ENCODE measurements at places on chromosomes 7 and 10.

DNA sequence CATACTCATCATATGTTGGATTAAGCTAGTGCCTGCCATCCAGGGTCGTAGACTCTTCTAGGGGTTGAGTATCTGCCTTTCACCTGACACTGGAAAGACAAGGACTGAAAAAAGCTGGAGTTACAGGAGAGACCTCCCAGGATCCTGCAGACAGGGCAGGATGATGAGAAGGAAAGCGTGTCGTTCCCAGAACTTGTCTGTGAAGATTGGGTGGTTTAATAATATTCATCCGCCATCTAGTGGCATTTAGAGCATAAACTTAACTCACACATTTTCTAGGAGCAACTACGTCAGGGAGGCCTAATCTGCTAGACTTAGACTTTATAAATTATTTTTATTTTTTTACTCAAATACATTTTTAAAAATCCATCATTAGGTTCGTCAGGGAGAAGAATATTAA is 59.6 kb downstream of the ADRB1 start:
- DNase-seq: no peak

DNA sequence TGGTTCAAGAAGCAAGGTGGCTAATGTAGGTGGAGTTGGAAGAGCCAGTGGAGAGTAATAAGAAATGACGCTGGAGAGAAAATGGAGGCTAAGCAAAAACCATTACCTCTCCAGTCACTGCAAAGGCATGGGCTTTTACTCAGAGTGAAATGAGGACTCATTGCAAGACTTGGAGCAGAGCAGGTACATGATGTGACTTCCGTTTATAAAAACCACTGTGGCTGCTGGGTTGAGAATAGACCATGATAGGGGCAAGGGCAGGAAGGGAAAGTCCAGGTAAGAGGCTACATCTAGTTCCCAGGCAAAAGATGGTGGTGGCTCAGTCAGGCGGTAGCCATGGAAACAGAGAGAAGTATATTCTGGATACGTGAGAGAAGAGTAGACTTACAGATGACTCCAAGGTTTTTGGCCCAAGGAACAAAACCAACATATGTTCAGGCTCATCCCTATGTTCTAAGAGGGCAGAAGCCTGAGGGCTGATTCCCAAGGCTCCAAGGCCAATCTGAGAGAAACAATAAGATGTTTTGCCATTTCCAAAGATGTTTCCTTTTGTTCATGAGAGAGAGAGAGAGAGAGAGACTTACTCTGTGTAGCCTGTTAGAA is 21.5 kb upstream of the PDE1C start:
- DNase-seq: no peak

- DNase-seq: no peak
Measured at GRCh38 chr10:49082766-49083165, 32.6 kb downstream of the VSTM4 start.

DNA sequence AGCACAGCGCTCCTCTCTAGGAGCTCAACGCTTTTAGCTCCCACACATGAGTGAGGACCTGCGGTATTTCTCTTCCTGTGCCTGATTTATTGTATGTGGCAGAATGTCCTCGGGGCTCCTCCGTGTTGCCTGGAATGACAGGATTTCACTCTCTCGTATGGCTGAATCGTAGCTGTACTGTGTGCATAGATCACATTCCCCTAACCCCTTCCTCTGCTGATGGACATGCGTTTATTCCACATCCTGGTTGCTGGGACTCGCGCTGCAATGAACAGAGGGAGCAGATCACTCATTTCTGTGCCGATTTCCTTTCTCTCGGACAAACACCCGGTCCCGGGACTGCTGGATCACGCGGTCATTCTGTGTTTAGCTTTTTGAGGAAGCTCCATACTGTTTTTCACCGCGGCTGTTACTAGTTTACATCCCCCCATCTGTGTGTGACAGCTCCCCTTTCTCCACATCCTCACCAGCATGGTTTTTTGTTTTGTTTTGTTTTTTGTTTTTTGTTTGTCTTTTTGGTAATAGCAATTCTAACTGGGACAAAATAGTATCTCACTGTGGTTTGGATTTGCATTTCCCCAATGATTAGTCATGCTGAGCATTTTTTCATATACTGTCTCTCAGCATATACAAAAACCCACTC is 76.3 kb downstream of the FOXL3 start:
- DNase-seq: no peak

DNA sequence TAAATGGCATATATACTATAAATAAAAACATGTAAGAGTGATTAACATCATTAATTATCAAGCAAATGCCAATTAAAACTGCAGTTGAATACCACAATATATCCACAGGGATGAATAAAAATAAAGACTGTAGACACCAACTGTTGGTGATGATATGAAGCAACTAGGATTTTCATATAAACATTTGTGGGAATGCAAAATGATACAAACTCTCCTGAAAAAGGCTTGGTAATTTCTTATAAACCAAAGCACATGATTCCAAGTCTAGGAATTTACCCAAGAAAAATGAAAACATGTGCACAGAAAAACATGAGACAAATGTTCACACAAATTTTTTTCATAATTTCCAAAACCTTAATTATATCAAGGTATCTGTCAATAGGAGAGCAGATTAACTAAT is 448.1 kb downstream of the ETV1 start:
- DNase-seq: no peak

DNA sequence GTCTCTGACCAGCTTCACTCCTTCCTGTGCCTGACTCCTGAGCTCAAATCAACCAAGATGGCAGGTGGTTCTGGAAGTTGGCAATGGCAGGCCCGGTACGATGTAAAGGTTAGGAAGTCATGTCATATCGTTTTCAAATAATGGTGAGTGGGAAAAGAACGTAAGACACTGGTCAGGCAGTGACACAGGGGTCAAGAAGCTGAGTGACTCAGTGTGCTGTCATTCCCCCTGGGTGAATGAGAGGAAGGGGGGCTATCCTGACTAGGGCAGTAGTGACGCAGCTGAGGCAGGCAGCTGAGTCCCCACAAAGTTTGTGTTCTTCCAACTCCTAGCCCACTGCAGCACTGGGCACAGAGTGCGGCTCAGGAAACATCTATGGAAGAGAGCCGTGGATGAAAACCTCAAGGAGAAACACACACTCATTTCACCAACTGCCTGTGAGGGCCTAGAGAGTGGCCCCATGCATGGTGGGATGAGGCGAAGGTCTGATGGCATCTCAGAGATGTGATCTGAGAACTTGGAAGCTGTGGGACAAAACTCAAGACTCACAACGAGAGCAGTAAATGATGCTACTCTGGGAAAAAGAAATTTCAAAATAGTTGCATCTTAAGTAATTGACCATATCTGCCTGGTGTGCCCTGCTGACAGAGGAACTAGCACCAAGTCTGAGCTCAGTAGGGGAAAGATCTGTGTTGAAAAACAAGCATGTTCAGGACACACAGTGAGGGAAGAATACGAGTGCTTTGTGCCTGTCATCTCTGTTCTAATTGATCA is 23.2 kb downstream of the CREB3L2 start:
- DNase-seq: no peak

GRCh38 chr7:69205581-69205980 is 392.7 kb upstream of the AUTS2 start:
- no peak for DNase-seq

- DNase-seq: no peak
Measured at GRCh38 chr7:103129702-103130549, 19.0 kb downstream of the NAPEPLD start.

- DNase-seq: no peak
Measured at GRCh38 chr10:106078895-106079576, 1085.5 kb downstream of the SORCS1 start.

GRCh38 chr7:2734751-2735571 is 47.0 kb downstream of the AMZ1 start:
- DNase-seq: peak; percentile 40

DNA sequence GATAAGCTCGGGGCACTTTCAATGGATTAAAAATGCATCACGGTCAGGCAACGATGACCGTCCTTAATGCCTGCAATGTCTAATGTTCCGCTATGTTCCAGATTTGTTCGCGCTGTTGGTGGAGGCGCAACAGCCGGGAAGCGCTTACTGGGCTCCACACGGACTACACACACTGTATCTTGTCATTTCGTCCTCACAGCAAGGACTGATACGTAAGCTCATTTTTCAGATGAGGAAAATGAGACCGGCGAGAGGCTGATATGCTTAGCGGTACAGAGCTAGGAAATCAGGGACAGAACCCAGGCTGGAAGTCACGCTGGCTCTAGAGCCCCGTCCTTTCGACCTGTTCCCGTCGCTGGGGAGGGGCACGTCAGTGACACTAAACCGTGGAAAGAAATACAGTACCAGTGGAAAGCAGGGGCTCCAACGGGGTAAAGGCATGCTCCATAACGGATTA is 670 bp downstream of the TPK1 start:
- DNase-seq: peak; percentile 62

DNA sequence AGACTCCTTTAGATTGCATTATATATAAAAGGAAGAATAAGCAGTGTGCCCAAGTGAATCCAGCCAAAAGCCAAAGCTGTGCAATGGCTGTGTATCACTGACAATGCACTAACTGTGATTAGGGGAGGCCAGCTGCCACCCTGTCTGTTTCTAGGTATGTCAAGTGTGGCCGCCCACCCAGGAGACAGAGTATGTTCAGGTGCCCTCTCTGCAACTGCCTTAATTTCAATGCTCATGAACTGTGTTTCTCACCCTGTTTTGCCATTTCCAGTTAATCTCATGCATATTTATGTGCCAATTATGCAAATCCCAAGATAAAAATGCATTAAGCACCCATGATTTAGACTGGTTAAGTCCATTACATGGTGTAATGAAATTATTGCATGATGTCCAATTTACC is 159.4 kb downstream of the FRMD4A start:
- DNase-seq: no peak

DNA sequence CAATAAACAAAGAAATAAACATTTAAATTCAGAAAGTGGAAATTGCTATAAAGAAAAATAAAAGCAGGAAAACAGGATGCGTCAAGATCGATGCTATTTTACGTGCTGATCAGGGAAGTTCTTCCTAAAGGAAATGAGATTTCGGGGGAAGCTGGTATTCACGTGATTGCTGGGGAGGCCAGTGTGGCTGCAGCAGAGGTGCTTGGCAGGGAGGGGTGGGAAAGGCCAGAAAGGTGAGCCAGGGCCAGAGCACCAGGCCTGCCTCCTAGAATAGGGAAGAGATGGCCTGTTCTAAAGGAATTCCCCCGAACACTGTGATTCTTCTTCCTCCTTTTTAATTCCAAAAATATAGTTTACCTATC is 923 bp upstream of the CREB3L2 start:
- DNase-seq: no peak

DNA sequence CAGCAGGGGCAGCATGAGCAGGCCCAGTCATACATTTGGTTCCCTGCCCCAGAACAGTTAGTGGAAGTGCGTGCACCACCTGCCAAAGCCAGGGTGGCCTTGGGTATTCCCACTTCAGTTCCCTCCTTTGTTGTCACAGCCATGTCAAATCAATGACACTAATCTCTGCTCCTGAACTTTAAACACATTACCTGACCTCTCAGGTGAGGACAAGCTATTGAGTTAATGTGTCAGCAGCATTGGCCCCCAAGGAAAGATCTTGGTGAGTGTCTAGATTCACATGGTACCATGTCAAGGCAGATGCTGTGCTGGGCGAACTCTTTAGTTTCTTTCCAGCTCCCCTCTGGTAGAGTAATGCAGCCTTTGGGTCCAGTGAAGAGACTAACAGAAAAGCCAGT is 2.1 kb downstream of the CYP3A5 start:
- no peak for DNase-seq

DNA sequence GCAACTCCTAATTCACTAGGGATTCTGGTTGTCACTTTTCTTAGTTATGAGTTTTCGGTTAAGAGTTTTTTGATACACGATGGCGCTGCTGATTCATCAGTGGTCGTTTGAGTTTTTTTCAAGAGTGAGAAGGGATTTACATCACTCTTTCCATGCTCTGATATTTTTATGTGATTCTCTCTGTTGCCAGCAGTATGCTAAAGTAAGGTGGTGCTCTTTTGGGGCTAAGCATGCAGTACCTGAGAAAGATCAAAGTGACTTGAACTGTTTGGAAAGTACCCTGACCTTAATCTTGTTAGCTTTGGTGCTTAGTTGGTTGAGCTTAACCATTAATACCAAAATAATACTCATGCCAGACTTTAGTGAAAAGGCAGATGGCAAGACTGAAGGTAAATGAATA is 28.1 kb downstream of the STAMBPL1 start:
- peak; percentile 44 for DNase-seq

GRCh38 chr10:33091201-33091600 is 133.2 kb upstream of the ITGB1 start:
- DNase-seq: no peak

GRCh38 chr7:27196287-27196767 is 3.6 kb downstream of the HOXA13 start:
- peak; percentile 92 for DNase-seq

DNA sequence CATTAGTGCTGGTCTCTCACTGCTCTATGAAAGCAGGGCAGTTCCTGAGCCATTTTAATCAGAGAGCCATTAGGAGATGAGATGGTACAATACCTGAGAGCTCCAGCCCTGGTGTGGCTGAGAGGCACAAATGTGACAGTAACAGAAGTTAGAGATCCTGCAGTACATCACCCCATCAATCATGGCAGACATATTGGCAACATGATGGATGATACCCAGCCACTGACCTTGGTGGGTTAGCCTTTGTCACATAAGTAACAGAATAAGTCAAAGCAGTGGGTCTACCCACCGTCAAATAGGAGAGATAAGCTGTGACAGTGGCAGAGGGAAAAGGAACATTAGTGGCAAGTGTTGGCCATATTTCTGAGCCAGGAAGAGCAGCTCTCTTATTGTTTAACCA is 53.3 kb upstream of the NXPH1 start:
- DNase-seq: no peak

DNA sequence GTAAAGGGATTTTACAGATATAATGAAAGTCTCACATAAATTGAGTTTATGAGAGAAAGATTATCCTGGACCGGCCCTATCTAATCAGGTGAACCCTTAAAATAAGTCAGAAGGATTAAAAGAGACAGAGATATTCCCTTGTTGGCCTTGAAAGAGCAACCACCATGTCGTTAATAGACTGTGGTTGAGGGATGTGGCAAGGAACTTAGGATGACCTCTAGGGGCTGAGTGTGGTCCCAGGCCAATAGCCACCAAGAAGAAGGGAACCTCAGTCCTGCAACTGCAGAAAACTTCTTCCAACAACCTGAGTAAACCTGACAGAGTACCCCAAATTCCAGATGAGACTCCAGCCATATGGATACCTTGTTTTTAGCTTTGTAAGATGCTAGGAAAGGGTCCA is 121.5 kb downstream of the POLR1F start:
- no peak for DNase-seq

- no peak for DNase-seq
Measured at GRCh38 chr7:37251222-37251621, 197.4 kb downstream of the ELMO1 start.

GRCh38 chr10:121792198-121792597 is 135.6 kb downstream of the ATE1 start:
- no peak for DNase-seq

Data from activated naive CD4-positive, alpha-beta T cell treated with anti-CD3 and anti-CD28 coated beads for 36 hours (primary cell).